ENCODE measurements at places on chromosomes 11 and 22.

DNA sequence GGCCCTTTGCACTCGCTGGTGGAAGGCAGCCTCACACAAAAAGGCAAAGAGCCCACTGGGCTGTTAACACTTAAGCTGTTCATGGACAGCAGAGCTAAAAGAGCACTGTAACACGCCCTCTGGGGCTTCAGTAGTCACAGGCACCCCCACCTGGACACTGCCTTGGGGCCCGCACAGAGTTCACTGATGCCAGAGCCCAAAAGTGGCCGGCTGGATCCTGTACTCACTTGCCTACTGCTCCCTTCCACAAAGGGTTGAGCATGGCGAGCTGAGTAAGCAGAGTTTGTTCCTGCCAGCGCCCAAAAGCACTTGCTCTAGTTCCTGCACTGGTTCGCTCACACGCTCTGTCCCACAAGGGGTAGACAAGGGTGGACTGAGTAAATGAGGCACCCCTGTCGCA lies 78.8 kb downstream of the RELT start:
- DNase-seq: no peak

DNA sequence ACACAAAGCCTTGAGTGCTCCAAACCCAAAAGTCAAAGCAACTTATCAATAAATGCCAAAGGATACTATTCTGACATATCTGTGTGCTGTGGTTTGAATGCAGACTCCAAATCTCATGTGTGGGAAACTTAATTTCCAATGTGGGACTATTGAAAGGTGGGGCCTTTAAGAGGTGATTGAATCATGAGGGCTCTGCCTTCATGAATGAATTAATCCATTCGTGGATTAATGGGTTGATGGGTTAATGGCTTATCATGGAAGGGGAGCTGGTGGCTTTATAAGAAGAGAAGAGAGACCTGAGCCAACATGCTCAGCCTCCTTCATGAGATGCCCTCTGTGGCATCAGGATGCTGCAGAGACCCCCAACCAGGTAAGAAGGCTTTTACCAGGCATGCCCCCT lies 16.8 kb upstream of the ZNF280A start:
- DNase-seq: no peak

DNA sequence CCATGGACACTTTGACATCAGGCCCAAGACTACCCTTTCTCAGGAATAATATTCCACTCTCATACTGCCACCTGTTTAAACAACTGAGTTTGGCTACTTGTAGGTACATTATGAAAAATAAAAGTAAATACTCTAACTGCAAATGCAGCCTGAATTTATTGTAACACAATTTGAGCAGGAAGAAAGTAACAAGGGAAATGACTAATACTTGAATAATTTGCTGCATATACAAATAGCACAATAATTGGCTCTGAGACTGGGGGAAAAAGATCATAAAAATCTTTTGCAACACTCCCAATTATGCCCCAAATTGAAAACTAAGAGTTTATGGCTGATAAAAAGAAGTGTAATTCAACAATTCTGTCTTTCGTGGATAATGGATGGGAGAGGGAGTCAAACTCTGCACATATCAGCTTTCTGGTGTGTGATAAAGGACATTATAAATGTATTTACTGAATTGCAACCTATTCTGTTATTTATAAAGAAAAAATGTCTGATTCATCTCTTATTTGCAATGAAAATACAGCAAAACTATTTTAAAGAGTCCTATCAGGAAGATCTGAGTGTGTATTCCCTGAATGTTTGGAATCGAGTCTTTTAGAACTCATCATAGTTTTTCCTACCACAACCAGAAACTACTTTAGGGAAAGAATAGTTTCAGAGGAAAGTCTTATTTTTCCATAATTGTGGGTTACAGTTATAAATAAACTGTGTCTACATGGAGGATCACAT lies 359.0 kb downstream of the JRKL start:
- DNase-seq: no peak

DNA sequence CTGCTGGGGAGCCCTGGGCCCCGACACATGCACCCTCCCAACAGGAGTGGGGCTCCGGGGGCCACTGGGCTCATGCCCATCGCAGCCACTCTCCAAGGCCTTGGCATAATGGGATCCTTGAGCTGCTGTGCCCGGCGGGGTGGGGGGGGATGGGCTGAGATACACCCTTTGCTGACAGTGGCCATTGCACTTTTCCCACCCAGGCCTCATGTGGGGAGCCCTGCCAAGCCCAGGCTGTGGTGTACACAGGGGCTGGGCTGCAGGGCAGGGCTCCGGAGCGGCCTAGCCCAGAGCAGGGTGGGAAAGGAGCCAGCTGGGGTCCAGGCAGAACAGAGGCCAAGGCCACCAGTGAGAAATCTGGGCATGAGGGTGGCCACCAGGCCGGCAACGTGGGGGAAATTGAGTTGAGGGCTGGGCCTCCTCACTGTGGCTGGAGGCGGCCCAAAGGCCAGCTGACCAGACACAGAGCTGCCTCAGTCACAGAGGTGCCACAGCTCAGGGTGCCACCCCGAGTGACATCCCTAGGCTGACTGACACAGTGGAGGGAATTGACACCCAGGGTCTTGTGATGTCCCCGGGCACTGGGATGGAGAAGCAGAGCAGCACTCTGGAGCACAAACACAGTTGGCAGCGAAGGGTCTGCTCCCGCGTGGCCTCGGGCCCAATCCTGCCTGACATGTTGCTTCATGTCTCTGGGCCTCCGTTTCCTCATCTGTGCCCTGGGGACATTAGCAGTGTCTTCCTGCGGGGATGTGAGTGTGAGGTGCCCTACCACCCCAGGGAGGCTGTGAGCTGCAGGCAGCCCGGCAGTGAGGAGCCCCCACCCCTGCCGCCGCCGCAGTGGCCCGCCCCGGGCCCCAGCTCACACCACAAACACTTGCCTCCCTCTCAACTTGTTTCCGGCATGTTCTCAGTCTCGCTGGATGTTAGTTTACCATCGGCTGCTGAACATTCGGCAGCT lies 30.4 kb downstream of the RTN4R start:
- no peak for DNase-seq

GRCh38 chr11:81869351-81870065 lies 864.2 kb downstream of the FAM181B start:
- DNase-seq: no peak

GRCh38 chr11:44229098-44229497 lies 80.8 kb downstream of the ALX4 start:
- DNase-seq: no peak

DNA sequence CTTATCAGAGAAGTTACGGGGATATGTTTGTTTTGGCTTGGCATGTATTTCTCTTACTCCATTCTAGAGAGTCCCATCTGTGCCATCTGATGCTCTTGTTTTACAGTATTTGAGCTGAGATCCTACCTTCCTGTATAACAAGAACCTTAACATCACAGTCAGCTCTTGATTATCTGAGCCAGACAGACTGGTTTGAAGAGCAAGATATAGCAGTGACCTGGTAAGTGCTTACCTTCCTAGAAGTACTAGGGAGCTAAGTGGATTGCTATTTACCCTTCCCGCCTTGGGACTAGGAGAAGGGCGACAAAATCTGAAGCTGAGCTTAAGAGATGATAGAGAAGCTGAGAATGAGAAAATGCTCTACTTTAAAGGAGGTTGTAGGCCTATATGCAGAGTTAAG lies 235.3 kb downstream of the CSNK2A3 start:
- DNase-seq: no peak

- no peak for DNase-seq
Measured at GRCh38 chr11:95500466-95500865, 269.5 kb upstream of the SESN3 start.

GRCh38 chr22:50184902-50185374 lies 775 bp upstream of the TRABD start:
- no peak for DNase-seq

DNA sequence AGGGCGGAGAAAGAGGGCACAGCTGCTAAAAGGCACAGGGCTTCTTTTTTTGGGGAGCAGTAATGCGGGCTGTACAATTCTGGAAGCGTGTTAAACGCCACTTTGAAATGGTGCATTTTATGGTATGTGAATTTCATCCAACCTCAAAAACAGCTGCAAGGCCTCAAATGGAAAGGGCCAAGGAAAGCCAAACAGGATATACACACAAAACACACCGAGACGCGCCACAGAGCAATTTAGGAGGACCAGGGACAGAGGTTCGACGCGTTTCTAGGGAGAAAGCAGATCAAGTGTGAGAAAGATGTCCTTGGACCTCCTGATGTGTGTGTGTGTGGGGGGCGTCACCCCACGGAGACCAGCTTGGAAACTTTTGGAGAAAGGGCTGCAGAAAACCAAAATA lies 31.1 kb downstream of the TSPAN4 start:
- DNase-seq: no peak

DNA sequence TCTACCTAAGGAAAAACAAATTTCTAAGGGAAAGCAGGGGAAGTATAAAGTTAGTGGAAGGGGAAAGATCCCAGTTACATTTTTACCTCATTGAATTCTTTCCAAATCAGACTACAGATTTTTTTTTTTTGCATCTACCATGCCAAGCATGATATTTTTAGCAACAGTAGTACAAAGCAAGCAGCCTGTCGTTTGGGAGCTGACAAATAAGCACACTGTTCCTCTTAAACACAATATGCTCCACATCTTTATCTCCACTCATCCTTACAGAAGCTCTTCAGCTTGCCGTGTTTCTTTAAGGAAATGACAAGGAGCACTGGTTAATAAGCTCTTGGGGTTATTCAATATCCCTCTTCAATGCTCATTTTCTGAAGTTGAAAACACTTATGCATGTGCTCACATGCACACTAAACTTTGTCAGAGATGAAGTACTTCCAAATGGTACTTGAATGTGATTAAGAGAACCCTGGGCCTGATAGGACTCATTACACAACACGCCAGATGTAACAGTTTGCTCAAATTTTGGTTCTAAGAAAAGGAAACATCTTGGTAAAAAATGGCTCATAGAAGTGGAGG lies 53.8 kb downstream of the PAX6 start:
- DNase-seq: no peak

Measured in GOT3 (cell line).